ENCODE measurements at places on chromosomes 2 and 18.

DNA sequence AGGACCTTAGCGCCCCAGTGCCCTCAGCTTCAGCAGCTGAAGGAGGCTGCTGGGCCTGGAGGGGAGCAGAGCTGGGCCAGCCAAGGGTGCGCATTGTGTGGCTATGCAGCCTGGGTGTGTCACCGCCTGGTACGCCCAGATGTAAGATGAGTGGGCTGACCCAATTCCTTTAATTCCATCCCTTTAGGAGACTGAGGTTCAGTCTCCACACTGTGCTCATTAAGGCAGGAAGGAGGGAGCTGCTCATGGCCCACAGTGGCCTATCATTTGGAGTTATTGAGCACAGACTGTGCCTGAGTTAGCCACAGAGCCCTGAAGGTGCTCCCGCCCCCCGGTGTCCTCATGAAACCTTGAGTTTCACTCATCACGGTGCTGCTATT is 194.1 kb upstream of the GLI2 start:
- DNase-seq = peak; percentile 55

DNA sequence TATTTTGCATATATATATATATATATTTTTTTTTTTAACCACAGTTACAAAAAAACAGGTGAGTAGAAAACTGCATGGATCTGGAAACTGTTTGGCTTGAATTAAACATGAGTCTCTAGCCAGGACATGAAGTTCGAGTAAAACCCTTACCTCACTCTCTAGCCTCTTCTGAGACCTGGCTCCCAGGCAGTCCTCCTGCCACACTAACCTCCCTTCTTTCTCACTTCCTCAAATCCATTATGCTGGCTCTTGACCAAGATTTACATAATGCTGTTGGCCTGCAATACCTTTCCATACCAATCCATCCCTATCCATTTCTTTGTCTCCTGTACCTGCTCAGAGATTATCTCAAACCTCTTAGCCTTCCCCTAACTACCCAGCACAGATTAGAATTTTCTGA is 34.0 kb downstream of the PIGN start:
- DNase-seq = no peak

GRCh38 chr2:21453723-21454450 is 330.1 kb downstream of the TDRD15 start:
- DNase-seq = no peak

GRCh38 chr2:196249860-196250259 is 78.5 kb upstream of the STK17B start:
- peak; percentile 66 for DNase-seq

DNA sequence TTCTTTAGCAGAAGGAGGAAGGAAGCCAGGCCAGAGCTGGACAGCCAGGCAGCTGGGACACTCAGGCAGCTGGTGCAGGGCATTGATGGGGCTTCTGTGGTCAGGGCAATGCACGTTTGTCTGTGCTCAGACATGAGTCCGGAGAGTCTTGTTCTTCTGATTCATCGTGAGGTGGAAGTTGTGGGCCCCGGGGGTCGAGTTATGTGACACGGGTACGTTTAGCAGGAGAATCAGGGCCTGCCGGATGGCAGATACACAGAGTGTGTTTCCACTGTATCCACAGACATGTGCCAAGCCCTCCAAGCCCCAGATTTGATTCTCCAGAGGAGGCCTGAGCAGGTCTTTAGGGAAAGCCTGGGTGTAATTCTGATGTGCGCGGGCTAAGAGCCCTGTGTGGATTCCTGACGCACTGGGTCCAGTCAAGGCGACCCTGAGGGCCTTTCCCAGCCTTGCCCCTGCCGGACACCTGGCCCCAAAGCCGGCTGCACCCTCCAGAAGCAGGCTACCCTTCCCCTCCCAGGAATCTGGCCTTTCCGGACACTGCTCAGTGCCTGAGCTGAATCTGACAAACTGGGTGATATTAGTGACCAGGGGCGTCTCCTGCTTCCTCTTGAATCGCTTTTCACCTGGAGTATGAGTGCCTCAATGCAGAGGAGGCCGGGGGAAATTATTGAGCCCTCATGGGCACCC is 10.1 kb downstream of the ARHGEF4 start:
- DNase-seq = peak; percentile 83

Data from EL (cell line).